AG09309 (cell line): ENCODE measurements at places on chromosomes 11 and 22.

DNA sequence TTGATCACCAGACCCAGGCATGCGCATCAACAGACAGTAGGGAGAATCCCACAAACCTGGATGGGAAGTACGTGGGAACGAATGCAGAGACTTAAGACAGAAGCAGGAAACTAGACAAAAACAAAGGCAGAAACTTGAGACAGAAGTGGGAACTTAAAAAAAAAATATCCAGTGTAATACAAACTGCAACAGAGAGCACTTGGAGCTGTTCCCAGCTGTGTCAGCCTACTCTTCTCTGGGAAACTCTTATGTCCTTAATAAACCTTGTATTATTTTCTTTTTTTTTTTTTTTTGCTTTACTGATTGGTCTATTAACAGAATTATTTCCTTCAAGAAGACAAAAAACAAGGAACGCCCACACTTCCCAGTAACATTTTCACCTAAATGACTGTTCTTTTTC, 1818.1 kb upstream of the RAG2 start:
- no peak for DNase-seq

- no peak for DNase-seq
These were observed 96.2 kb upstream of the TEAD1 start for GRCh38 chr11:12577725-12578644.

GRCh38 chr11:46047520-46047919, 73.7 kb downstream of the PHF21A start:
- DNase-seq: no peak

- peak; percentile 18 for DNase-seq
These were observed 311.3 kb downstream of the C11orf87 start for GRCh38 chr11:109733245-109733644.

- DNase-seq: no peak
These were observed 14.5 kb upstream of the PHLDA2 start for GRCh38 chr11:2943711-2944118.

GRCh38 chr11:66075273-66075672, 5.2 kb downstream of the PACS1 start:
- no peak for DNase-seq

- no peak for DNase-seq
These were observed 39.6 kb downstream of the DIXDC1 start for GRCh38 chr11:111976767-111977145.

- no peak for DNase-seq
These were observed 37.0 kb upstream of the SOX6 start for GRCh38 chr11:16393340-16393739.

GRCh38 chr22:25668437-25668836, 73.6 kb upstream of the MYO18B start:
- DNase-seq: peak; percentile 46

- no peak for DNase-seq
These were observed 1.9 kb downstream of the HPS4 start for GRCh38 chr22:26481694-26482093.

DNA sequence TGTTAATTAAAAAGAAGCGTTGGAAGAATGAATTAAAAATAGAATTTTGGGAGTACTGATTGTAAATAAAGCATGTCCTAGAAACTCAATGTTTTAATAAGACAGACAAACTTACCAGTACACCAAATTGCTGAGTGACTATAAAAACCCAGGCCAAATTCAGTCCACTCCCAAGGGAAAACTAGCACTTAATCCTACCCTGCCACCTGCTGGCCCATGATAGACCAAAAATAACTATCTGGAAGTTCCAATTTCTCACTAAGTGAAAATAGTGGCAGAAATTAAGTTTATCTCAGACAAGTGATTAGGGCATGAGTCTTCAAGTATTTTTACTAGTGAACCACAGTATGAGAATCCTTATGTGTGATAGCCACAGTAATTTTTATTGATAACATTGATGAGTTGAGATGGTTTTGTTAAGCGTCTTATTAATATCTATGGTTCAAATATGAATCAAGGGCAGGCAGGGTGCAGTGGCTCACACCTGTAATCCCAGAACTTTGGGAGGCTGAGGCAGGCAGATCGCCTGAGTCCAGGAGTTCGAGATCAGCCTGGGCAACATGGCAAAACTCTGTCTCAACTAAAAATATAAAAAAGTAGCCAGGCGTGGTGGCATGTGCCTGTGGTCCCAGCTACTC, 9.8 kb upstream of the DDX10 start:
- DNase-seq: no peak

GRCh38 chr11:116506263-116506825, 266.4 kb downstream of the BUD13 start:
- no peak for DNase-seq

DNA sequence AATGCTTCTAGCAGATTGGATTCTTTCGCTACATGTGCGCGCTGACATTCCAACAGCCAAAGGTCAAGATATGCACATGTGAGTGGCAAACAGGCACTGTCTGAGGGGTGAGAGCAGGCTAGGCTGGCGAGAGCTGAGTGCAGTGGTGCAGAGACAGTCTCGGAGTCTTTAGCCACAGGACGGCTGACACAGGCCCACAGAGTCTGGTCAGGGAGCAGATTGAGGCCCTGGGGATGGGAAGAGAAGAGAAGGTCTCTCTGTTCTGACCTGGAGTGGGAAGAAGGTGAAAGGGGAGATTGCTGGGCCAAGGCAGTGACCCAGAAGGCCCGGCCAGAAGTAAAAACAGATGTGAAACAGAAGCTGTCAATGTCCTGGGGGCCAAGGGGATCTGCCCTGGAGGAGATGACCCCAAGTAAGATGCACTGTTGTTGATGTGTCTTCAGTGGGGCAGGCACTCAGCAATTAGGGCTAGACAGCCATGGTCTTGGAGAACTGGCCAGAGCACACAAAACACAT, 197.8 kb downstream of the ETS1 start:
- no peak for DNase-seq

DNA sequence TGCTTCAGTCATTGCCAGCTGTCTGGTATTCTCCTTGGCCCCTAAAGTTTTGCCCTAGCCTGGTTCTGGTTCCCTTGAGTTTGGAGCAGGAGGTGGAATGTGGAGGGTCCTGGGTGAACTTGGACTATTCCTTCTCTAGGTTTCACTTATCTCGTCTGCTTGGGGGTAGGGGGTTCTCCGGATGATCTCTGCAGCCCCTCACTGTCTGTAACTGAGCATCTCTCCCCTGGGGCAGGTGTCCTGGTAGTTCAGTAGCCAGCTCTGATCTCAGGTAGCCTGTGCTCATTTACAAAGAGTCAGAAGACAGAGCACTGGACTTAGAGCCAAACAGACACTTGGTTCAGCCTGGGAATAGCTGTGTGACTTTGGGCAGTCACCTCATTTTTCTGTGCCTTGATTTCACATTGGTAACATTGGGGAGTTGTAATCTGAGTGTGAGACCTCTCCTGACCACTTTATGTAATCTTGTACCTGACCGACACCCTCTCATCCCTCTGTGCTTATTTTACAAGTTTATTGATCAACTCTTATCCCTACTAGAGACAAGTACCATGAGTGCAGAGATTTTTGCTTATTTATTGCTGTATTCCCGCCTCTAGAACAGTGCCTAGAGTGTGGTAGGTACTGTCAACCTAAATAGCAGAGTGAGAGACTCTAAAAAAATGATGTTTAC, 804 bp downstream of the CCDC134 start:
- no peak for DNase-seq

DNA sequence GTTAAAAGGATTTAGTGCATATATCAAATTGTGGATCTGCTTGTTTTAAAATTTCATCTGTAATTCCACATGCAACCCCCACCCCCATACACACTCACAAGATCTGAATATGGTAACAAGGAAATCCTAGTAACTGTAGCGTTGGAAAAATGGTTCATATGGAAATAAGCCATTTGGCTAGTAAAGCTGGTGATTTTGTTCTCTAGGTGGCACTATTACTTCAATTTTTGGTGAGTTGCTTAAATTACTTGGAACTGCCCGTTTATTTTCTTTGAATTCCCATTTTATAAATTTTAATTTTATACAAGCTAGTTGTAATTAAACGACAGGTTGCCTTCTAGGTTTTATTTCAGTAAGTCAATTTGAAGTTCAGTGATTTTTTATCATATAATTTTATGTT, 5.3 kb downstream of the BDNF start:
- DNase-seq: no peak

GRCh38 chr11:43689167-43689566, 8.6 kb downstream of the HSD17B12 start:
- no peak for DNase-seq

- no peak for DNase-seq
These were observed at the start of gene PLEKHA7 for GRCh38 chr11:17014321-17014832. Gene PLEKHA7 (minus strand): TSS chr11:17014414. CDS start chr11:17014401, 13 bp downstream.

DNA sequence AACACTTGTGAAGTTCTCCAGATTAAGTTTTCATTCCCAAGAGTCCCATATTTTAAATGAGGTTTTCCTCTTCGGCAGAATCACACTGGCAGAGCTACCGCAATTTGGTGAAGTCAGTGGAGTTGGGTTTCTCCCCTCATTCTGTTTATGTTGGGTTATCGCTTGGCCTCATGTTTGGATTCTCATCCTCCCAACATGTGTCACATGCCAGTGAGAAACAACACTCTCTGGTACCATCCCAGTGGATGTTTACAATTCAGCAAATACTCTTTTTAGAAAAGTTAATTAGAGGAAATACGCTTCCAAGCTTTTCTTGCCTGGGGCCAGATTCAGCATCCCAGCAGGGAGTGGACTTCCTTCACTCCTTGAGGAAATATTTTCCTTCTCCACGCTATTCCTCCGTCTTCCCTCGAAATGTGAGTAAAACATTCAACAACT, 2.1 kb downstream of the PAMR1 start:
- DNase-seq: peak; percentile 21

DNA sequence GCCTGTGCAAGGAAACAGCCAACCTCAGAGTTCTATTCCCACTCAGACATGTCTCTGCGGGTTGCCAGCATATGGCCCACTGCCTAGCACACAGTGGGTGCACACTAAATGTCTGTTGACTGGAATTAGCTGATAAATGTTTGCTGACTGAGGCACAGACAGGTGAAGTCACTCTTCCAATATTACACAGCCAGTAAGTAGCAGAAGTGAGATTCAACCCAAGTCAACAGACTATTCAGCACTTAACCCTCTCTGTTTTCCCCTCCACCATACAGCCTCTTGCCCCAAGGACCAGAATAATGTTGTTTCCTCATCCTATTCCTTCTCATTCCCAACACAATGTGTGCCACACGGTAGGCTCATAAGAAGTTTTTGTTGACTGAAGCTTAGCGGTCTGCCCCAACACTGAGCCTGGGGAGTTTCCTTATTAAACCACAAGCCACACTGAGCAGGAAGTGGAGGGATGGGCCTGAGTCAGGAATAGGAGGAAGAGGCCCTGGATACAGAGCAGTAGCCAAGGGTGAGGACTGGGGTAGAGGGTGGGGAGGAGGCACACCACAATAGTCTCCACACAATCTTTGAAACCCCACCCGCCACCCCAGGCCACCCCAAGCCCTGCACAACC, 15.7 kb upstream of the IL10RA start:
- no peak for DNase-seq

DNA sequence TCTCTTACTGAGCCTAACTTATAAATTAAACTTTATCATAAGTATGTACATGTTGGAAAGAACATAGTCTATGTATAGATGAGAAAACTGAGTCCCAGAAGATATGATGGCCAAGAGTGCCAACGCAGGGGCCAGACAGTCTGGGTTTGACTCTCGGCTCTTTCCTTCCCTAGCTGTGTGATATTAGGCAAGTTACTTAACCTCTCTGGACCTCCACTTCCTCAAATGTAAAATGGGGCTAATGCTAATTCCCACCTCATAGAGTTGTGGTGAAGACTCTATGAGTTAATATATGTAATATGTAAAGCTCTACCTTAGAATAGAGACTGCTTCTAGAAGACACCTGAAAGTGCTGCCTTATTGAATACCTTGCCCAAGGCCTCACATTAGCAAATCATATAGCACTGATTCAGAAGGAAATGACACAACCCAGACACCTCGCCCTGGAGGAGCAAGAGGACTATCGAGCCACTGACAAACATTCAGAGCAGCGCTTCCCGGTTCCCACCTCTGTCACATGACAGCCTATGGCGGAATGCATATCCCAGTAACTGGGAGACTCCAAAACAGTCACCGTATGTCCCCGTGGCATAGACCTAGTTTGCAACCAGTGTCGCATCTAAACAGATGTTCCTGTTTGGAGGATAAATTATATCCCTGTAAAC, 11.3 kb upstream of the CCDC86 start:
- DNase-seq: no peak

- DNase-seq: no peak
These were observed 126.9 kb upstream of the NCAM1 start for GRCh38 chr11:112834277-112834755.

DNA sequence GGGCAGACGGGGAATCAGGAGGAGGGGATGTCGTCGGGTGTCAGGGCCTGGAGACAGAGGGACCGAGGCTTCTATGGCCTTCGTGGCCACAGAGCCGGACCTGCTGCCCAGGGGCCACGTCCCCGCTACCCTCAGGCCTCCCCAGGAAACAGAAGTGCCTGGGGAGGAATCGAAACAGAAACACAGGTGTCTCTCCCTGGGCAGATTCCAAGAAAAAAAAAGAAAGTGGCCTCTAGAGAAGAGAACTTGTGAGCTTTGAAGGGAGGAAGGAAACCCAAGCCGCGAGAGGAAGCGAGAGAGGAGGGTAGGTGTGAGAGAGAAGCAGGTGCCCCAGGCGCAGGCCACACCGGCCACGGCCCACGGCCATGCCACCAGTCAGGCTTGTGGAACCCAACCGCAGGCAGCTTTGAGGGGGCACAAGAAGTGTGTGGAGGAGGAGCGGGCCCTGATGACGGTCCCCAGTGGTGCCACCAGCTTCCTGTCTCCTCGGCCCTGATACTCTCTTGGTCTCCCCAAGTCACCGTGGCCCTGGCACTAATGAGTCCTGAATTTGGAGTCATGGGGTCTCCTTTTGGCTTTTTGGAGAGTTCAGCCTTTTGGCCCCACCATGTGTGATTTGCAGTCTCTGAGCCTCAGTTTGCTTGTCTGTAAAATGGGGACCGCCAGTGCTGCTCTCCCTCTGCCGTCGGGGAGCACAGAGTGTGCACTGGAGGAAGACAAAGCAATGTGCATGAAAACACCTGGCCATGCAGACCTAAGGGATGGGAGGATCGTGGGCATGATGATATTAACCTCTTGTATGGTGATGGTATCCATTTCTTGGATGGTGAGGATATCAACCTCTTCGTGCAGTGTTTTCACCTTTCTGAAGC, 25.2 kb downstream of the LIF start:
- DNase-seq: no peak
